Caco-2 (cell line): ENCODE measurements at places on chromosomes 1 and 21. TPM values are rescaled to one million over a fixed set of nuclear protein-coding genes. Genes with fewer than 3 reads are reported as not detected.

GJA9 gene
- total RNA-seq: not detected in 2 replicates

AMY2A gene
- total RNA-seq: not detected in 2 replicates

COL9A2 gene
- 0.23 and 0.39 TPM in 2 replicates for total RNA-seq

GBP7 gene
- total RNA-seq: not detected in 2 replicates

NLRP3 gene
- total RNA-seq: not detected in 2 replicates

AADACL4 gene
- not detected in 2 replicates for total RNA-seq

CLEC20A gene
- not detected in 2 replicates for total RNA-seq

BACE2 gene
- 8.8 and 10.1 TPM in 2 replicates for total RNA-seq

SLC44A5 gene
- total RNA-seq: 12.0 and 13.6 TPM in 2 replicates

IFNAR2 gene
- 33.7 and 36.1 TPM in 2 replicates for total RNA-seq

RNU1-4 gene
- 1,622 and 1,638 TPM in 2 replicates for total RNA-seq
